CD4-positive, alpha-beta memory T cell (primary cell): ENCODE measurements at places on chromosomes 4 and X. TPM values are rescaled to one million over a fixed set of nuclear protein-coding genes. Genes with fewer than 3 reads are reported as not detected.

GRCh38 chr4:82036181-82036580, 337.6 kb downstream of the HNRNPD start:
- no peak for DNase-seq

- no peak for DNase-seq
Observed at GRCh38 chrX:55794405-55794804, 76.9 kb downstream of the RRAGB start.

GRCh38 chr4:122577189-122577553, 43.7 kb downstream of the IL21 start:
- no peak for DNase-seq

The ASB12 gene
- polyA plus RNA-seq = not detected

- no peak for DNase-seq
Observed at GRCh38 chr4:21947791-21948346, 703 bp downstream of the KCNIP4 start.
